Naive thymus-derived CD4-positive, alpha-beta T cell (primary cell): ENCODE measurements at places on chromosomes 12 and 14. TPM values are rescaled to one million over a fixed set of nuclear protein-coding genes. Genes with fewer than 3 reads are reported as not detected.

RERG gene
- not detected in 2 replicates for total RNA-seq

RHEBL1 gene
- total RNA-seq: 8.5 and 9.4 TPM in 2 replicates

DNA sequence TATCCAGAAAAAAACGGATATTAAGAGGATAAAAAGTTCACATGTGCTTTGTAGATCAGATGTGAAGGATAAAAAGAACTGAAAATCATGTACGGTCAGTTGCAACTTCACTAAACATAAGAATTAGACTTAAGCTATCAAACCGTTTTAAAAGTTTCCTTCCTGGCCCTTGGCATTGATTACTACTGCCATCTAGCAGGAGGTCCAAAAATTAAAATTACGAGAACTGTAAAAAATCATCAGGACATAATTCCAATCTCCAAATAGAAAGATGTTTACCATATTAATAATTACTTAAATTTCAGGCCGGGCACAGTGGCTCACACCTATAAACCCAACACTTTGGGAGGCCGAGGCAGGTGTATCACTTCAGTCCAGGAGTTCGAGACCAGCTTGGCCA is 7.9 kb downstream of the WDR89 start:
- H3K4me1 ChIP-seq: no peaks in the 10 kb centered on the region
- H3K27ac ChIP-seq: no peak overlapping the region
- H3K36me3 ChIP-seq: no peaks in the 10 kb centered on the region
- no peak for DNase-seq

GRCh38 chr12:111218499-111218898 is 150.4 kb downstream of the PHETA1 start:
- H3K36me3 ChIP-seq: no peaks in the 10 kb centered on the region
- H3K4me3 ChIP-seq: no peak overlapping the region
- no peak for DNase-seq
- H3K27me3 ChIP-seq: no peaks in the 10 kb centered on the region
- H3K27ac ChIP-seq: no peak overlapping the region
- no peaks in the 10 kb centered on the region for H3K4me1 ChIP-seq

DNA sequence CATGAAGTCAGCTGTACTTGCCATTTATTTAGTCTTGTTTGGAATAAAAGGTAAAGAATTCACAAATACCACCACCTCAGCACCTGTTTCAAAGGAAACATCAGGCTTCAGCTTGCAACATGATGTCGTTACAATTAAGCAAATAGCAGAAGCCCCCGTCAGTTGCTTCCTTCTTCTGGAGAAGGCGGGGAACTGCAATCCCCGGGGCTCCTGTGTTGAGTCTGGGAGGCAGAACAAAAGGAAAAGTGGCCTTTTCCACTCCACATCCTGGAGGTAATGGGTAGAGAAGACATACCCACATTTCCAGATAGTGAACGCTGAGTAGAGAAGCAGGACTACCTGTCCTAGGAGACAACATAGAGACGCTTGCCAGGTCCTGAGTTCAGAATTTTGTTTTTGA is 92.8 kb downstream of the DNAH10 start:
- no peak overlapping the region for H3K4me3 ChIP-seq
- no peaks in the 10 kb centered on the region for H3K27me3 ChIP-seq
- DNase-seq: no peak
- no peak overlapping the region for H3K27ac ChIP-seq
- no peaks in the 10 kb centered on the region for H3K36me3 ChIP-seq

- H3K4me1 ChIP-seq: no peaks in the 10 kb centered on the region
- no peak for DNase-seq
These were observed 30.5 kb downstream of the FZD10 start for GRCh38 chr12:130192642-130193345.
